ENCODE measurements at places on chromosomes 3 and 15.

DNA sequence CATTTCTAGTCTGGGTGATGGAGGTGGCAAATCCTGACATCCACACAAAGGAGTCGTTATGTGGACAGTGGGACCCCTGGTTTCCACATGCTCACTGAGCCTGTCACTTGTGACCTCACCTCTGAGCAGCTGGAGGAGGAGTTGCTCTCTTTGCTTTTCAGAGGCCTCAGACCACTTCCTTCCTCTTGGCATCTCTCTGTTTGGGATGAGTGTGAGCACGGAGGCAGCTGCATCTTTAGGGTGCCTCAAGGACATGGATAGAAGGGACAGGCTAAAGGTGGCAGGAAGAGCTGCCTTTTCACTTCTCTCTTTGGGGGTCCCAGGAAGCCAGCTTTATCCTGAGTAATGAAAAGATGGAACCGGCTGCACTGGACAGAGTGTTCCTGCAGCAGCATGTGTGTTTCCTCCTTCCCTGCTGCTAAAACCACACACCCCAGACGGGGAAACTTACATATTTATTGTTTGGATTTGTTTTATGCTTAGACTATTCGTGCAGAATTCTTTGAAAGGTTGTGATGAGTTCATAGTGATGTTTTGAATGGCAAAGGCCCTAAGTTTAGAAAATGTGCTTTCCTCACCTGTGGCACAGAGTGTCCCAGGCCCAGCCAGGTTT lies 31.8 kb downstream of the GPR171 start:
- DNase-seq, result no peak

DNA sequence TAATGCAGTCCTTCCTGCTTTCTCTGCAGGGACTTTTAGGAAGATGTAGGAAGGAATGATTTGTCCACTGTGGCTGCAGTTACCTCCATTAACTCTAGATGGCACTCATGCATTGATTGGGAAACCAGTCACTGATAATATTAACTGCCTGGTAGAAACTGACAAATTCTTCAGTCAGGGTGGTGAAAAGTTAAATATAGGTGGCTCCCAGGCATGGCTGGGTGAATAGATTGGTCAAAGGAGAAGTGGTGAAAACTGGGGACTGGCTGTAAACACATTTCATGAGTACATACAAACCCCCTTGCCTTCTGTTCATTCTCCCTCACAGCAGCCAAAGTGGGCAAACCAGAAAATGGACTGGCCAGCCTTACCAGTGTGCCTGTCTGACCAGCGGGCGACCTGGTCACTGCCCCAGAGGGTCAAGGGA lies 333.4 kb downstream of the THSD4 start:
- DNase-seq, result no peak

DNA sequence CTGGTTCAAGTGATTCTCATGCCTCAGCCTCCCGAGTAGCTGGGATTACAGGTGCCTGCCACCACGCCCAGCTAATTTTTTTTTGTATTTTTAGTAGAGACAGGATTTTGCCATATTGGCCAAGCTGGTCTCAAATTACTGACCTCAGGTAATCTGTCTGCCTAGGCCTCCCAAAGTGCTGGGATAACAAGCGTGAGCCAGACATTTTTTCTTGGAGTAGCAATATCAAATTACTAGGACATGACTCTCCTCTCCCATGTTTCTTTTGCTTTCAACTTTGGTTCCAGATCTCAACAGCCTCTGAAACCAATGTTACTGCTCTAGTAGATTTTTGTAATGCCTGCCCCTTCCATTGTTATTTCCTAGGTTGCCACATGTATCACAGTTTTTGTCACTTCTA lies 462.0 kb downstream of the GBE1 start:
- no peak for DNase-seq

DNA sequence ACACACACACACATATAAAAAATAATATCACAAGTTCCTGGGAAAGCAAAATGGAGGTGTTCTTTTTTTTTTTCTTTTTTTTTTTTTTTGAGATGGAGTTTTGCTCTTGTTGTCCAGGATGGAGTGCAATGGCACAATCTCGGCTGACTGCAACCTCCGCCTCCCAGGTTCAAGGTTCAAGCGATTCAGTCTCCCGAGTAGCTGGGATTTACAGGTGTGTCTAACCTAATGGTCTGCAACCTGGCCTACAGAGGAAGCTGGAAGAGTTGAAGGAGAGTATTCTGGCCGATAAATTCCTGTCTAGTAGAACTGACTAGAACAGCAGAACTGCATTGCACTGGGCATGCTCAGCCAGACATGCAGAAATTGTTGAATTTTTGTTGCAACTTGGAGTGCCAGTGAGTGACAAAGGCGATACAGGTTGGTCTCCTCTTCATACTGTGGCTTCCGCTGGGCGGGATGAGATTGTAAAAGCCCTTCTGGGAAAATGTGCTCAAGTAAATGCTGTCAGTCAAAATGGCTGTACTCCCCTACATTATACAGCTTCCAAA lies 22.4 kb upstream of the EIF4A2 start:
- DNase-seq, result no peak

- no peak for DNase-seq
Measured at GRCh38 chr3:100289339-100289738, 28.5 kb downstream of the TBC1D23 start.

DNA sequence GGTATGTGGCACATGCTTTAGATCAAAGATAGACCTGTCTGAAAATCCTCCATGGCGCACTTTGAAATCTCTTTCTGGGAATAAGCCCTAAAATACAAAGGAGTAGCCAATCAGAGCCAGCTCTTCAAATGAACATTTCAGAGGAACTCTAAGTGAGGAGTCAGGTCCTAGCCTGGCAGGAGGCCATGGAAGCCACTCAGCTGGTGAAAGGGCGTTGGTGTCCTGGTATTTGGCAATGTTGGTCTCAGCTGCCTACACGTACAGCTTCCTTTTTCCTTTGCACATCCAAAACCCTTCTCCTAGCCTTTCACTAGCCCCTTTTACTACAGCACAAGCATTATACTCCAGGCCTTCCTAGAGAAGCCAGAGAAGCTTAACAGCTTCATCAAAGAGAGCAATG lies 5.5 kb downstream of the WDR73 start:
- DNase-seq, result no peak

DNA sequence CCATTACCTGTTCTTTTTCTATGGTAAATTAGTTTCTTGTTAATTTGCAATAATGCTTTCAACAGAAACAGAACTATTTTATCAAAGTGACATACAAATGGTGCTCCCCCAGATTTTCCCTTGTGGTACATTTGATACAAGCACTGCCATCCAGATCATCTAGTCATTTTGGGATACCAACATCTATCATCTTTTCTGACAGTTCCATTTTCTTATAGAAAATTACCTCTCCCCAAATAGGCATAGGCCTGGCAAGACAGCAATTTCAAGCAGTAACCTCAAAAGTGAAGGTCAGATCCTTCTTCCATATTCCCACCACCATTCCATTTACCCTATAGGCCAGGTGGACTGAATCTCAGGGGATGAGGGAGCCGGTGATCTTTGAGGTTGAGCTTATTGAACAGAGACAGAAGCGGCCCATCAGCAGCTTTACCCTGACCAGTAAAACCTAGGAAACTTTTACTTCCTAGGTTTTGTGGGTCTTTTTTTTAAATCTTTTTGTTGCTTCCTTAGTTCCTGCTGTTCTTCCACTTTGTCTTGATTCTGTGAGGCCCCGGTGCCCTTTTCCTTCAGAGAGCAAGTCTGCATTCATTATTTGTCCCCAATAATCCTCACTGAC lies 3.1 kb upstream of the PLD1 start:
- DNase-seq, result no peak

DNA sequence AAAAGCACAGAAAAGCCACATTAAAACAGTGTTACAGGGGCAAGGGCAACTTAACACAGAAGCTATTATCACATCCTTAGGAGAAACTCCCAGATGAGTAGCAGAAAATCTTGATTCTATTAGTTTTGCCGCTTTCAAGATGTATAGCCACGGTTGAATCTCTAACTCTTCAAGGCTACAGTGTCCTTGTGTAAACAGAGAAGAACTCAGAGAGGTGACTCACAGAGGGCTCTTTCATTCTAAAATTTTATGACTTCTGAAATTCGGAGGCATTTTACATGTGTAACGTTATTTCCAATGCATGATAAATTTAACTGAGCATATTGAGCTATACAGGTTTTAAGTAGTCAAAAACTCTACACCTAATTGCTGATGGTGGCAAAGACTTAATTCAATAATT lies 846.6 kb downstream of the GBE1 start:
- DNase-seq, result no peak

- DNase-seq, result no peak
Measured at GRCh38 chr3:190492129-190492528, 21.8 kb upstream of the IL1RAP start.

GRCh38 chr3:114569186-114569585 lies 275.4 kb downstream of the TIGIT start:
- DNase-seq, result no peak

- DNase-seq, result no peak
Measured at GRCh38 chr3:125031544-125031943, 24.3 kb downstream of the HEG1 start.

DNA sequence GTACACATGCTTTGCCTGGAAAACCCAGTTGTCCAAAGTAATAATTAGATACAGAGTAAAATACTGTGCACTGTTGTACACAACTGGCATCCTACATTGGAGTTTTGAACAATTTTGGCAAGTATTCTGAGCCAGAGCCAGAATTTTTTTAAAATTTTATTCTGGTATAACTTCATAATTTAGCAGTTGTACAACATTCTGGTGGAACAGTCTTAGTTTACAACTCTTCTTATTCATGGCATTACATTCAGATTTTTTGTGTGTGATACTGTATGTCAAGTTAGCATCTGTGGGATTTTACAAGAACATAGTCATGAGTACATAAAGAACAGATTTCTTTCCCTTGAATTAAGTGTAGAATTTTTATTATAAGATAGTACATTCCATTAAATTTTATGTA lies 67.5 kb downstream of the SLC49A4 start:
- DNase-seq, result no peak

- no peak for DNase-seq
Measured at GRCh38 chr3:183185696-183186095, 23.2 kb upstream of the LAMP3 start.

GRCh38 chr3:72355168-72355567 lies 493.1 kb downstream of the SHQ1 start:
- no peak for DNase-seq

- DNase-seq, result no peak
Measured at GRCh38 chr3:120753810-120754209, 11.3 kb downstream of the GTF2E1 start.

DNA sequence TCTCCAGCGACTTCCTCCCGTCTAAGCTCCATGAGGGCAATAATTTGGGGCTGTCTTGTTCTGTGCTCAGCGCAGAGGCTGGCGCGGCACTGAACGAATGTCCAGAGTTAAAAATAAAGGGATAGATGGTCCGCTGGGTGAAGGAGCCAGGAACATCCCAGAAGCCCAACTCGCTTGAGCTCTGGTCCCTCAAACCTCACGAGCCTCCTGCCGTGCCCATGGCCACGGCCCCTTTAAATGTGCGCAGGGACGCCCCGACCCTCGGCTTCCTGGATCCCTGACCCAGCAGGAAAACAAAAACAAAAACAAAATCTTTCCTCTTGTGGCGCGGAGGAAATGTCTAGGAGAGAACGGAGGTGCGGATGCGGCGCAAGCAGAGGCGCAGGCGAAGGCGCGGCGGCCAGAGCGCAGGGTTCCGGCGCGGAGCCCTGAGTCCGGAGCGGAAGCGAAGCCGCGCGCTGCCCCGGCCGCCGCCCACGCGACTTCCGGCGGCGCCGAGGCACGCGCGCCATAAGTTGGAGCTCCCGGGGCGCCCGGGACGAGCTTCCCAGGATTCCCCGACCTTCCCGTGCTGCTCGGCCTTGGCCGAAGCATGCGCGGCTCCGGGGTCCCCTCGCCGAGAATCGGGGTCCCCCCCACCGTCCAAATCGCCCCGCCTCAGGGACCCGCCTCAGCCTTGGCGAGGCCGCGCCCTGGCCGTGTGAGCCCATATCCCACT lies 52.9 kb upstream of the WNT7A start:
- DNase-seq, result no peak

GRCh38 chr3:188472336-188472735 lies 318.4 kb downstream of the LPP start:
- DNase-seq, result no peak

DNA sequence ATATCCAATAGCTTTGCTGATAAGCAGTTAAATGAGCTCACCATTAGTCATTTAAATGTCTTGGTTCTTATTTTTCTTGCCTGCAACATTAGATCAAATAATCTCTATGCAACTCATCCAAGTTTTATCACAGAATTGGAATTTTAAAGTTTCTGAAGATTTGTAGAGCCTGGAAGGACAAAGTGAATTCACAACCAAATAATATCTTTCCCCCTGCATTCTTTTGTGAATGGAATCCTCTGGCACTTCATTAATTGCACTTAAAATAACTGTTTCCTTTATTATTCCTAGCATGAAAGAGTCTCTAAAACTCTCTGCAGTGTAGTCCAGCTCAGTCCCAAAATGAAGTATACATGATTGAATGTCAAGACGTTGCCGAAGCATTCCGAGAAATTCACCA lies 345.6 kb upstream of the TGFBR2 start:
- no peak for DNase-seq

DNA sequence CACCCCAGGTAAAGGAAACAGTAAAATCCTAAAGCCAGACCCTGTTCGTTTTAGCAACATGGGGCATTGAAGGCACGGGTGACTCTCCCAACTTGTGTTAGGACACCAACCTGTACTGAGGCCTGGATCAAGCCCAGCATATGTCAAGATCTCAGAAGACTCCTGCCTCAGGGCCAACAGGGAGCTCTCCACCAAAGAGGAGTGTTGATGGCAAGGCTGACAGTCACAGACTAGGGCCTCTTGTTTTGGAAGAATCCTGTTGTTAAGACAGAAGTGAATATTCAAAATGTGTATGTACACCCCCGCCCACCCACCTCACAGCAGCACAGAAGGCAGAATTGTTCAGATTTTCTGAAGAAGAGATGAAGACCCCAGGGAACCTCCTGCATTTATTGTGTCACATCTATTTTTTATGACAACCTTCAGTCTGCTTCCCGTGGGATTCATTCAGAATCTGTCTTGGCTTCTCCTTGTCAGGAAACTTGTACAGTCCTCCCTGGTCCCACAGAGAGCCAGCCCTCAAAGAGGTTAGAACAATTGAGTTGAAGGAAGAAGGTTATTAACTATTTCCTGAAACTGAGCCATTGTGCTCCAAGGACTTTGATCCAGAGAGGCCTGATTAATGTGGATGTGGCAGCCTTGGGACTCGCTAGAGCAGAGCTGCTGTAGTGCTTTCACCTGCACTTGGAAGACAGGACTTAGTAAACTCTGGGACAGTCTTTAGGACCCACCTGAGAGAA lies 61.7 kb upstream of the PLXNA1 start:
- no peak for DNase-seq

DNA sequence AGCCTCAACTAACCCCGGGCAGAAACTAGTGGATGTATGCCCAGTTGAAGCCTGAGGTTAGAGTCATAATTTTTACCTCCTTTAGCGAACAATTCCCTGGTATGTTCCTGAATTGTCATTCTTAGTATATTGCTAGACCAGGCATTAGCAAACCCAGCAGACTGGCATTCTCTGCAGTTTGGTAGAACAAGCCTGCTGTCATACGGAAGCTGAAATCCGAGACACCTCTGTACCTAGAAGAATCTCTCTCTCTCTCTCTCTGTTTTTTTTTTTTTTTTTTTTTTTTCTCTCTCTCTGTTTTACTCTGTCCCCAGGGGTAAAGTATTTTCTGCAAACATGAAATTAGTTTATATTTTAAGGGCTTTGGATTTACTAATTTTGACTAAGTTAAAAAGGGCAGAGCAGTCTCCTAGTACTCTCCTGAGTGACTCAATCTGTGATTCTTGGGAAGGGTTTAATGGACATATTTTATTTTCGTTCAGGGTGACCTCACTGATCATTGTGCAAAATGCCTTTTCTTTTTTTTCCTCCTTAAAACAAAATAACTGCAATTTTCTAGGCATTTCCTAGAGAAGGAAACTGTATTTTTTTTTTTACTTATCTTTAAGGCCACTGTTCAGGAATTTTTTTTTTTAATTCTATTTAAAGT lies 133.6 kb upstream of the ICE2 start:
- DNase-seq, result no peak

Data from urinary bladder (tissue), 4 donors.